Right ventricle myocardium superior (tissue), 1 donor: ENCODE measurements at places on chromosomes 3 and 15.
A peak's percentile ranks its signal among the peaks of the same experiment; 100 is the strongest.

DNA sequence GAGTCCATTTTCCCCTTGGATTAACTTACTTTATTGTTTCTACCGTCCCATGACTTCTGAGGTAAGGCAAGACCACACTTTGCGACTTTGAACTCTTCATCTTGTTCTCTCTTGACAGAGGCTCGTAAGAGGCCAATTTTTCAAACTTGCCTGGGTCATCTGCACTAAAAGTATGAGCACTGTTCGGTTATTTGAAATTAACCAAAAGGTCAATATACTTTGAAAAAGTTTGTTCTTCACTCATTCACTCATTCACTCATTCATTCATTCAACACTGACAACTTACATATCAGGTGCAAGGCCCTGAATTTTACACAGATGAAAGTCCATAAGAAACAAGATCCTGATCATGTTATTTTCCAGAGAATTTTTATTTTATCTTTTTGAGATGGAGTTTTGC, 57.9 kb downstream of the ATP1B3 start:
- DNase-seq: no peak

- DNase-seq: no peak
Measured at GRCh38 chr3:124617177-124617576, 113.1 kb upstream of the UMPS start.

DNA sequence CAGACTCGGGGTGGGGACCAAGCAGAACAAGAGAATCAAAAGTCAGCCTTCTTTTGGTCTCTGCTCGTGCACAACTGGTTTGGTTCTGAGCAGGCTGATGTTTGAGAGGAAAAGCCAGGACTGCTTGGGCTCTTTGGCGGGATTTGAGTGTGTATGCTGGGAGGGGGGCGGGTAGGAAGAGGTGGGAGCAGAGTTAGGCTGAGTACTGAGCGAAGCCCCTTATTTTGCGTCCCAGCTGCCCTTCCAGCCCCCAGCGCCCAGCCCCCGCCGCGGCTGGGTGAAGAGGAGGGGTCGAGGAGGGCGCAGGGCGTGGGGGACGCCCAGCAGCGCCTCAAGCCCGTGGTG, 153.5 kb upstream of the GOLIM4 start:
- DNase-seq: no peak

- DNase-seq: no peak
Measured at GRCh38 chr15:82666606-82667005, 19.4 kb upstream of the CPEB1 start.

DNA sequence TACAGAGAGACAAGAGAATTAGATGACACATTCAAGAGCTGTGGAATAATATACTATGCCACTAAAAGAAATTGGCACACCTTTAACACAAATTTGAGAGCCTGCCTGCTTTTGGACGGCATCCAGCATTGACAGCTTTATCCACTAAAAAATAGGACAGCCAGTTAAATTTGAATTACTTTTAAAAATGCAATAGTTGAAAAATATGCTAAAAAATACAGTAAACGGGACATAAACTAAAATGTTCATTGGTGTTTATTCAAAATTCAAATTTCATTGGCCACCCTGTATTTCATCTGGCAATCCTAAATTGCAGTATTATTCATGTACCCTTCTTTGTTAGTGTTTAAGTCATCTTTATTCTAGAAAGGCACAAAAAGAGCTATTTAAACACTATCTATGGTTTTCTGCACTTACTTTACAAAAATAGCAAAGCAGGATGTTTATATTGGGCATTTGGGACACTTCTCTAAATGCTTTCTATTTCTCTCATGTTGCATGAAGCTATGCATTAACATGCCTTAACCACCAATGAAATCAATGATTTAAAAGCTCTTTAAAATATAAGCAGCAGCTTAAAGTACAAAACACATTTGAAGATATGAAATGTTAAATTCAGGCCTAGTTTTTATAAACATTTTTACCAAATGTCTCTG, 160.1 kb downstream of the NEK10 start:
- no peak for DNase-seq

- DNase-seq: no peak
Measured at GRCh38 chr15:51359981-51360380, 18.5 kb downstream of the GLDN start.

DNA sequence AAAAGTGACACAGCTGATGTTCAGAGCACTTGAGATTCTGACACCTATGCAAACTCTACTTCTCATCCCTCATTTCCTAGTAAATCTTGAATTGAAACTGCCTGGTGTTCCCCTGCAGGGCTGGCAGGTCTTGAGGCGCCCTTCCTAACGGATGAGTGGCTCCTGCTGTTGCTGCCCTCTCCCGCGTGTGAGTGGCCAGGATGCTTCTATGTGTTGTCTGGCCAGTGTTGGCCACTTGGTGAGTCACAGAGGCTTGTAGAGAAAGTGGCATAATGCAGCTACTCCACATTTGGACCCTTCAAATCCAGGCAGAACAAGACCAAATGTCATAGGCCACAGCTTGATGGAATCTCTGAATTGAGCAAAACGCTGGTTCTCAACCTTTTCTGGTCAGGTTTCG, 63.6 kb downstream of the MOBP start:
- DNase-seq: no peak

DNA sequence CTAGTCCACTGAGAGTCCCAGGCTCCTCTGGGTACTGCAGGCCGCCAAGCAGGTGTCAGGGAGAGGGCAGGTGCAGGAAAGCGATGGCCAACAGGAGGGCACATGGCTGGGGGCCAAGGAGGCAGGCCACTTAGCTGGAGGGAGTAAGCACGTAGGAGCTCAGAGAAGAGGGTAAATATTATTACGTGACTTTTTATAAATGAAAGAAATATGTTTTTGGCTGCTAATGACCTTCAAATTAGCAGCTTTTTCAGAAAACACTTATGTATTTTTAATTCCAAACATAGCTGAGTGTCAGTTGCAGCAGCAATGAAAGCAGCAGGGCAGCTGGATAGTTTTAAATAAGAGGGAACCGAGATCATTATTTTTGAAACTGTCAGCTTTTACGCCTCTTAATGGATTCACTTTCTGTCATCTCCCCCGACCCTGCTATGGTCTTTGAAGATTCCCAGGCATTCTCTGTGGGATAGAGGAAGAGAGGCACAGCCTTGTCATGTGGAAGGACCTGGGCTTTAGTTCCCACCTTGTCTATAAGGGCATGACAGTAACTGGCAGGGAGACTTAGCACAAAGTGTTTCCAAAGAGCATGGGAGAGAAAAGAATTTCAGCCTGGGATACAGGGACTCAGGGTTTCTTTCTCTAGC, 477.1 kb downstream of the EPHB1 start:
- DNase-seq: no peak

DNA sequence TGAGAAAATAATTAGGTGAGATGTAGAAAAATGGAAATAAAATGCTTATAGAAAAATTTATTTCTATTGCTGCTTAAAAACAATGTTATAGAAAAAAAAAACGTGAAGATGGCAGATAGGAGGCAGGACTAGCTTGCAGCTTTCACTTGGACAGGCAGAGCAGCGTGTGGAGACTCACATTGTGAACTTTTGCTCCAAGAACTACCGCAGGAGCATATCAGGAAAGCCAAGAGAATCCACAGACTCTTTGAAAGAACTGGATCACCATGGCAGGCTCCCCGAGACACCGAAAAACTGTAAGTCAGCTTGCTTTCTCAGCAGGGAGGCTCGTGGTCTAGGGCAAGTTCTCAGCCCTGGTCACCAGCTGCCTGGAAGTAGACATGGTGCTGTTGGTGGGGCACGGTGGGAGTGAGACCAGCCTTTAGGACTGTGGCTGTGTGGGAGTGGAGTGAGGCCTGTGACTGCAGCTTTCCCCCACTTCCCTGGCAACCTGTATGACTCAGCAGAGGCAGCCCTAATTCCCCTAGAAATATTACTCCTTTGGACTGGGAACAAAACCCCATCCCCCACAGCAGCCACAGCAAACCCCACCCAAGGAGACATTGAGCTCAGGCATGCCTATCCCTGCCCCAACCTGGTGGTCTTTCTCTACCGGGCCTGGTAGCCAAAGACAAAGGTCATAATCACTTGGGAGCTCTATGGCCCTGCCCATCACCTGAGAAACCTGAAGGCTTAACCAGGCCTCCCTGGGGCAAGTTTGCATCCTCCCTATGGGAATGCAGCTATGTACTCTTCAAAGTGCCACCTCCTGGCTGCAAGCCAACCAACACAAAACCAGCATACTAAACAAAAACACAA, 22.8 kb downstream of the STRIT1 start:
- no peak for DNase-seq

DNA sequence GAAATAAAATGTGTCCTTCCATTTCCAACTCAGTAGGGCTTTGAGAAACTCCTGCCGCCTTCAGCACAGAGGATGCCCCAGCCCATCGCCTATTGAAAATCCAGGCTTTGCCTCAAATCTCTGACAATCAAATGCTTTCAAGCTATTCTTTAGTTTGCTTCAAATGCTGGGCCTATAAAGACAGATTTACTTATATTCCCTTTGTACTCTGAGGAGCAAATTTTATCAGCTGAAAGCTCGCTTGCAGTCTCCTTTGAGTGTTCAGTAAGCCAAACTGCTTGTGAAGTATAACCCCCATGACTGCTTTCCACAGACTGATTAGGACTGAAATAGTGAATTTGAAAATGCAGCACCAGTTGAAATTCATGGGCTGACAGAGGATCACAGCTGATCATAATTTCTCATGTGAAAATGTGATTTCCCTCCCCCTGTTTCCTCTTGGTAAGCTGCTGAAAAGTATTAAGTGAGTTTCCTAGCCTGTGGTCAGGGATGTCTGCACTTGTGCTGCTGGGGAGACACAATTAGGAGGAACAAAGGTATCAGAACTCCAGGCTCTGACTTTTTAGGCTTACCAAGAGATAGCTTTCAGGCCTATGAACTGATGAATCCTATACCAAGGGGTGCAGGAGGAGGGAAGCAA, 563.4 kb upstream of the TGFBR2 start:
- no peak for DNase-seq

DNA sequence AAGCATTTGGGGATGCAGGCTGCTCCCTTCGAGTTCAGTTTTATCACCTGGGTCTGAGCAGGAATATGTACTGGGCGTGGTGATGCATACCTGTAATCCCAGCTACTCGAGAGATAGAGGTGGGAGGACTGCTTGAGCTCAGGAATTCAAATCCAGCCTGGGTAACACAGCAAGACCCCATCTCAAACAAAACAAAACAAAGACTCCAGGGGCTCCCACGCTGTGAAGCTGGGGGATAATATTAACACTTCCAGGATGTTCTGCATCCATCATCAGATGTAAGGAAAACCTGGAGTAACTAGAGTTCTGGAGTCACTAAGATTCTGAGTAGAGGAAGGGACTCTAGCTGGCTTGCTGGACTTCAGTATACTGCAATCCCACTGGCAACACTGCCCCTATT, 40.6 kb downstream of the LYZL4 start:
- no peak for DNase-seq

GRCh38 chr3:171776839-171777583, 33.3 kb downstream of the PLD1 start:
- DNase-seq: no peak

DNA sequence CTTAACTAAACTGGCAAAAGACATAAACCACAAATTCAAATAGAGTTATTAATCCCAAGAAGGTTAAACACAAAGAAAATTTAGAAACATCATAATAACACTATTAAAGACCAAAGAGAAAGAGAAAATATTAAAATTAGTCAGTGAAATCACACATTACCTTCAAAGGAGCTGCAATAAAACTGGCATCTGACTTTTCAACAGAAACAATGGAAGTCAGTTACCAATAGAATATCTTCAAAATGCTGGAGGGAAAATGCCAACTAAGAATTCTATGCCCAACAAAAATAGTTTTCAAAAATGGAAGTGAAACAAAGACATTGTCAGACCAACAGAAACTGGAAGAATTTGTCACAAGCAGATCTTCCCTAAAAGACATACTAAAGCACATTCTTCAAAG, 68.7 kb upstream of the RNF7 start:
- no peak for DNase-seq

- no peak for DNase-seq
Measured at GRCh38 chr3:25405335-25405734, 22.7 kb upstream of the RARB start.

GRCh38 chr3:38219609-38220197, 45.9 kb upstream of the SLC22A13 start:
- no peak for DNase-seq

DNA sequence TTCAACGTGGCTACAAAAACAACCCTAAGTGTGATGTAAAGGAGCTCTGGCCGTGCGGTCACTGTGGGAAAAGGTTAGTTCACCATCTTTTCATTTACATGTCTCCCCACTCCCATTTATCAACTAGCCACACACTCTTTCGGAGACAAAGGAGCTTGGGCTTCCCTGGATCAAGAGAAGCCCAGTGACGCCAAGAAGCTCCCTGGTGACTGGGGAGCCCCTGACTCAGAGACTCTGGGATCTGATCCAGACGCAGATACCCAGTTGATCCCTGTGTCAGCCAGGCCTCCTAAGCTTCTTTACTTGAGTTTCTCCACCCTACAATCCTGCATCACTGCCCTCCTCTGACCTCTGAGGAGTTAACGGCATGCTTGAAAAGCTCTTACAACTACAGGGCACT, 43.9 kb downstream of the HEG1 start:
- DNase-seq: no peak

DNA sequence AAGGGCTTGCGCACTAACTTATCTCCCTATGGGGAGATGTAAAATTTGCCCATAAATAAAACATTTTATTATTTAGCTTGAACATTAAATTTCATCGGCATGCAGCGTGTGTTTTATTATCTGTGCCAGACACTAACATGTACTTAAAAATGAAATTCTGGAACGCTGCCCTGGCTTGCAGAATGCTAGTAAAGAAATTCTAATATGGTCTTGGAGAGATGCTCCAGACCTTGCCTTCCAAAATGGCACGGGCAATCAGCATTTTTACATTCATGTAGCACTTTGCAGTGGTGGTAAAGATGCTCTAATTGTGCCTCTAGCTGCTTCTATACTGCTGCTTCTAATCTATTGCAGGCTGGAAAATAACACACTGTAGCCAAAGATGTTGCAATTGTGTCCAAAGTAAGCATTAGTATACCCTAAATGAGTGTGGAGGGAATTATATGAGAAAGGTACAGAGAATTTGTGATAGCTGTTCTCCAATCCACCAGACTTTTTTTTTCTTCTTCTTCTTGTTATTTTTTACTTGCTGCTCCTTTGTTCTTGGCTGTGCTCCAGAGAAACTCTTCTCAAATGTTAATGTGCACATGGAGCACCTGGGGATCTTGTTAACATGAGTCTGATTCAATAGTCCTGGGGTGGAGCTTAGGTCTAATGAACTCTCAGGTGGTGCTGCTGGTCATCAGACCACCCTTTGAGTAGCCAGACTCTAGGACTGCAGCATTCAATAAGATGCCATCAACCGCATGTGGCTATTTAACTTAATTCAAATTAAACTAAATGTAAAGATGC, 47.3 kb downstream of the CRABP1 start:
- no peak for DNase-seq

DNA sequence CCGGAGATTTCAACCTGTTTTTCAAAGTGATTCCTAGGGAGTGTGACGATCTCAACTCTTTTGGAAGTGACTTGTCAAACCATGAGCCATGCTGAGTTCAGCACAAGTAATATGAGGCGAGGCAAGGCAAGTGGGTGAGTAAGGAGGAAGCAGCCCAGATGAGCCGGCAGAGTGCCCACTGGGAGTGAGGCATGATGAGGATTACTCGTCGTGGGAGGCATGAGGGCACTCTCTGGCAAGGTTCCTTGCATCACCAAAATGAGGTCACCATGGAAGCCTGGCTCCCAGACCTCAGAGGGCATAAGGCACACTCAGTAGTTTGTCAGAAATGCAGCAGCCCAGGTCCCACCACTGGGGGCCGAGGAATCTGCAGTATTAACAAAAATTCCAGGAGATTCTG, 636.1 kb downstream of the MAGI1 start:
- DNase-seq: peak; percentile 41

- no peak for DNase-seq
Measured at GRCh38 chr3:57158813-57159738, 6.1 kb downstream of the IL17RD start.

- no peak for DNase-seq
Measured at GRCh38 chr15:90667073-90667754, 49.9 kb upstream of the BLM start.
